Renal cortical epithelial cell (primary cell): ENCODE measurements at places on chromosomes 1 and 21. TPM values are rescaled to one million over a fixed set of nuclear protein-coding genes. Genes with fewer than 3 reads are reported as not detected.

The LYPD8 gene
- 2.6 and 4.3 TPM in 2 replicates for total RNA-seq

The MAP10 gene
- total RNA-seq: 2.4 and 4.7 TPM in 2 replicates

The IFI44 gene
- total RNA-seq: 8.6 and 19.6 TPM in 2 replicates

The RGS13 gene
- not detected in 2 replicates for total RNA-seq

The B4GALT3 gene
- 16.8 and 25.5 TPM in 2 replicates for total RNA-seq

The HCN3 gene
- 1.0 and 1.7 TPM in 2 replicates for total RNA-seq

The IPO9 gene
- total RNA-seq: 15.6 and 31.5 TPM in 2 replicates

The PAX7 gene
- total RNA-seq: not detected in 2 replicates

The COA6 gene
- total RNA-seq: 11.5 and 24.0 TPM in 2 replicates

The RHD gene
- total RNA-seq: not detected in 2 replicates

The KRTAP7-1 gene
- total RNA-seq: not detected in 2 replicates

The TNFRSF8 gene
- not detected in 2 replicates for total RNA-seq

The F13B gene
- not detected in 2 replicates for total RNA-seq

The SERPINC1 gene
- total RNA-seq: 0.35 TPM in 1 of 2 replicates, not detected in the other

The KRTAP19-6 gene
- not detected in 2 replicates for total RNA-seq

The NCF2 gene
- total RNA-seq: 4.6 and 102 TPM in 2 replicates

The HPDL gene
- total RNA-seq: 0.30 and 0.52 TPM in 2 replicates

The MPZ gene
- 0.45 and 1.4 TPM in 2 replicates for total RNA-seq

The RGS8 gene
- total RNA-seq: not detected in 2 replicates

The SUSD4 gene
- 3.5 and 33.0 TPM in 2 replicates for total RNA-seq

The CHI3L1 gene
- 0.10 and 0.69 TPM in 2 replicates for total RNA-seq

The DIRAS3 gene
- total RNA-seq: 0.17 and 0.30 TPM in 2 replicates

The TMEM63A gene
- 6.9 and 41.0 TPM in 2 replicates for total RNA-seq

The SLC37A1 gene
- total RNA-seq: 15.0 and 39.6 TPM in 2 replicates

The ALPL gene
- 0.35 and 11.1 TPM in 2 replicates for total RNA-seq

The OVAAL gene
- not detected in 2 replicates for total RNA-seq

The GJC2 gene
- total RNA-seq: 0.50 and 0.69 TPM in 2 replicates

The FLAD1 gene
- 21.6 and 32.5 TPM in 2 replicates for total RNA-seq

The RPTN gene
- total RNA-seq: 0.10 TPM in 1 of 2 replicates, not detected in the other
